ENCODE measurements at places on chromosomes 5 and 9.

DNA sequence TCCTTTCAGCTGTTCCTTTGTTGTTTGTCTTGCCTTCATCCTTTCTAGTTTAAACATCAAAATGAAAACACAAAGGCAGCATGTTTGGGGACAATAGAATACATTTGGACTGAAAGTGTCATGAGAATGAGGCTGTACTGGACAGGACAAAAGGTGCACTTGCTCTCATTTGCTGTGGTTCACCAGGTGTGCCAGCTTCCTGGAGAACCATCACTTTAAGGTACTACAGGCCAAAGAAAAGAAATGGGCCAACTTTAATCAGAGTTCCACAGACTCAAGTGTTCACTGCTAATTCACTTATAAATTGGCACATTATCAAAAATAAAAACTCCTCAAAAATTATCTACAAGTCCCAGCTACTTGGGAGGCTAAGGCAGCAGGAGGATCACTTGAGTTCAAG is 53.8 kb downstream of the ABHD17B start:
- no peak for DNase-seq

DNA sequence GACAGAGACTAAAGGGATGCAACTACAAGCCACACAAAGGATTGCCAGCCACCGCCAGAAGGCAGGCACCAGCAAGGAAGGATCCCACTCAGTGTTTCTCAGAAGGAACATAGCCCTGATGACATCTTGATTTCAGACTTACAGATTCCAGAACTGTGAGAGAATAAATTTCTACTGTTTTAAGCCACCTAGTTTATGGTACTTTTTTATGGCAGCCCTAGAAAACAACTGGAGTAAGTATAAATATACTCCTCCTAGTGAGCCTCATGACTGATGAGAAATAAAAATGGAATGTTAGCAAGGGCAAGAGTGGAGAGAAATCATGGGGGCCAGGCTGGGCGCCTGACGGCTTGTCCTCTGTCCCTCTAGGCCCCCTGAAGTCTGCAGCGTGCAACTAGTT is 307.3 kb downstream of the PIK3R1 start:
- no peak for DNase-seq

- DNase-seq = no peak
Observed at GRCh38 chr5:171596391-171596878, 177.0 kb downstream of the FGF18 start.

GRCh38 chr5:176654856-176655255 is 7.6 kb downstream of the TSPAN17 start:
- no peak for DNase-seq

DNA sequence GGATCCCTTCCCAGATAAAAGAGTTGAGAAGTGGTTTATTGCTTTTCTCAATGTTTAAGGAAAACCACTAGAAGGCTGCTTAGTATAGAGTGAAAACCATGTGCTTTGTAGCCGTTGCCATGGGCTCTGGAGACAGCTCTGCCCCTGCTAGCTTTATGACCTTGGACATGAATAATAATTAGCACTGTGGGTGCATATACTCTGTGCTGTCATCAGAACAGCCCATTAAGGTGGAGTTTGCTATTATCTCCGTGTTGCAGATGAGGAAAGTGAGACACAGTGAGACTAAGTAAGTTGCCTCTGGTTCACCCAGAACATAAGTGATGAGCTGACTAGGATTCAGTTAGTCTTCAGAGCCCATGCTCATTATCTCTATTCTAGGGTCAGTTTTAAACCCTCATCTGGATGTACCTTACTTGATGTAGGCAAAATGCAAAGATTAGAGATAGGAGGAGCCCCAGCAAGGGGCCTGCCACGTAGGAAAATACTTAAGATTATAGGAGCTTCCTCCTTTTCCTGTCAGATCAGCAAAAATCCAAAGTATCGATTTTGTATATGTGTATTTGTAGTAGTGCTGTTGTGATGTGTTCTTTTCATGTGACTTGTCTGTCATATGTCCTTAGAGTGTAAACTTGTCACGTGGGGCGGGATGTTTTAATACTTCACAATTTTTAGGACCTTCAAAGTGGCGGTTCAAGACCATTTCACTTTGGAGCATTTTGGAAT is 102.5 kb downstream of the TLE4 start:
- DNase-seq = no peak

GRCh38 chr5:149177339-149177843 is 36.1 kb downstream of the ABLIM3 start:
- DNase-seq = no peak

DNA sequence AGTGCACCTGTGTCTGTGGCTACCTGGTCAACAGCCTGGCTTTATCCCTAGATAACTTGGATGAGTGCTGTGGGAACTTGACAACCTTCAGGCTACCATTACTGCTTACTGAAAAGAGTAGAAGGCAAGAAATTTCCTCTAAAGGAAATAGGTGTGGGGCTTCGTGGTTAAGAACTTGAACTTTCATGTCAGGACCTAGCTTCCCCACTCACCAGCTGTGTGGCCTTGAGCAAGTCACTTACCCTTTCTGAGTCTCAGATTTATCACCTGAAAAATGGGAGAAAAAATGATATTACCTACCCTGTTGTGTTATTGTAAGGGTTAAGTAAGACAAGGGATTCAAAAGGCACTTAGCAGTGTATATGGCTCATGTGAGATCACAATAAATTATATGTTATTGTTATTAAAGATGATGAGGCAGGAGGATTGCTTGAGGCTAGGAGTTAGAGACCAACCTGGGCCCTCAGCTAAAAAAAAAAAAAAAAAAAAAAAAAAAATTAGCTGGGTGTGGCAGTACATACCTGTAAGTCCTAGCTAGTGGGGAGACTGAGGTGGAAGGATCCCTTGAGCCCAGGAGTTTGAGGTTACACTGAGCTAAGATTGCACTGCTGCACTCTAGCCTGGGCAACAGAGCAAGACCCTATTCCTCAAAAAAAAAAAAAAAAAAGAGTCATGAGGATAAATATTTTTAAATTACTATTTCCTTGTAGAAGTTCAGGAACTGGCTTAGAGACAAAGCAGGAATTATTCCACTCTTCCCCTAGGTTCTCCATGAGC is 97.0 kb upstream of the SPRY4 start:
- DNase-seq = no peak

- no peak for DNase-seq
Observed at GRCh38 chr9:72394066-72394465, 29.1 kb upstream of the ZFAND5 start.

Measured in activated T-helper 9 cell treated with anti-CD3 and anti-CD28 coated beads, Interleukin-2, amount 50 U/mL, for 16 hours (primary cell).